ENCODE measurements at places on chromosomes 3 and 15.

GRCh38 chr3:186605561-186606545 lies 7.0 kb upstream of the AHSG start:
- no peak for DNase-seq

DNA sequence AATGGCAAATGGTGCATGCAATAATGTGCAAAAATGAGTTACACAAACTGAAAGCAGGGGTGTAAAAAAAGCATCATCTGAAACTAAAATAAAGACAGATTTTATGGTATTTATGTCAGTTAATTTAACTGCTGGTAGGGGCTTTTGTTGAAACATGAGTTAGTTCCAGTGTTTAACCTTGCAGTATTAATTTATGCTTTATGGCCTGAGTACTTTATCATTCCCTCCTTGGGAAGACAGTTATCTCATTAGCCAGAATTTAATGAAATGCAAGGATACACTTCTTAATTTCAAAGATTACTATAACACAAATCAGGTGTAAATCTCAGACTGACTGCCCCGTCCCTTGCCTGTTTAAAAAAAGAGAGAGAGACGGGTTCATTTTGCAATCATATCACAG lies 240.1 kb upstream of the MEIS2 start:
- no peak for DNase-seq

- DNase-seq = no peak
Measured at GRCh38 chr15:90408657-90409056, 20.6 kb downstream of the IQGAP1 start.

GRCh38 chr3:89182056-89182455 lies 74.6 kb downstream of the EPHA3 start:
- DNase-seq = no peak

DNA sequence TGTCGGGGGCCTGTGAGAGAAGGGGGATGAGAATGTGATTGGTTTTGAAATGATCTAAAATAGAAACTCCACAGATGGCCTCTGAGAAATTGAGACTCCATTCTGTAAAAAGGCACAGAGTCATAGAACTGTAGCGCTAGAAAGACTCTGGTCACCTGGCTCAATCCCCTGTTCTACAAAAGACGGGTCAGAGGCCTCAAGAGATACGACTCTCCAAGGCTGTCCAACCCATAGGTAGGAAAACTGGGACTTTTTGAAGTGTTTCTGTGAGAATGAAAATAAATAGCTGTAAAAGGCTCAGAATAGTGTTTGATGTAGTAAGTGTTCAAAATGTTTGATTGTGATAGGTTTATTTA lies 11.7 kb upstream of the TMC3 start:
- no peak for DNase-seq

DNA sequence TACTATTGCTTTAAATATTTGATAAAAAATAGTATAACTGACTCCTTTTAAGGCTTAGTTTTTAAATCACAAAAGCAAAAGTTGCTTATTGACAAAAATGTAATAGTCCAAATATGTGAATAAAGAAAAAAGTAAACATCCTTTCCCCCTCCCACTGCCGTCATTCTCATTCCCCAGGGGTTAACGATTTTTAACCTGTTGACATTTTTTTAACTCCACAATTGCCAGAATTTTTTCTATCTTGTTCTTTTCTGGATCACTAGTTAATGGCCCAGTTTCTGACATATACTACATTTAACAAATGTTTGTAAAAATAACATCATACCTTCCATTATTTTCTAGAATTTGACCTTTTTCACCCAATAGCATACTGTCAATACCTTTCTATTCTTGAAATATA lies 60.6 kb upstream of the TCF12 start:
- DNase-seq = no peak

GRCh38 chr3:51921081-51921578 lies 18.0 kb upstream of the IQCF1 start:
- no peak for DNase-seq

DNA sequence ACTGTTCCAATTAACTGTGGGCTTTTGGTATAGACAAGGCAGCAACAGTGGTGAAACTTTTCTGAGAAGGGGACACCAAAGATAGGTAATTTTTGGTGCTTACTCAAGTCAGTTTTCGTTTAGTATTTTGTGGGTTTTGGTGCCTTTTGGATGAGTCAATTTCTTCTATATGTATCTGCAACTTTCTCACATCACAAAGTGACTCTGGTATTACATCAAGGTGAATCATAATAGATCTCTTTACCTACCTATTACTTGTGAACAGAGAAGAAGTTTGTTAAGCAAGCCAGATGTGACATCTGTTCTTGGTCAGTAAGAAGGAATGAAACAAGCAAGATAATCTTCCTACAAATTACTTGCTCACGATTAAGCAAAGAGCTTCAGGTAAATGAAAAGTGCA lies 732.4 kb upstream of the DPPA4 start:
- no peak for DNase-seq

DNA sequence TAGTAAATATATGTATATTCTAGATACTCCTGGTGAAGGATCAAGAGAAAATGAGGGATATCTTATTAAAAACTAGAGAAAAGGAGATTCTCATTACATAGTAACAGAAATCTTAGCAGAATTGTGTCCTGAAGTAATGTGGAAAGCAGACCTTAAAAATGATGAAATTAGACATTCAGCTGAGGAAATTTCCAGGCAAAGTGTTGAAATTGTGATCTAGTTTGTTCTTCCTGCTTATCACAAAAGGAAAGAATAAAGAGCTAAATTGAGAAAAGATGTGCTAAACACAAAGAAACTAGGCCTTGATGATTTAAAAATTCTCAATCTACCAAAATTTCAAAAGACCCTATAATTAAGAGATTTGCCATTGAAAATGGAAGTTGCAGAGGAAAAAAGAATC lies 362.6 kb upstream of the PLSCR5 start:
- no peak for DNase-seq

GRCh38 chr3:194095464-194095863 lies 40.5 kb upstream of the HES1 start:
- DNase-seq = no peak

GRCh38 chr15:82805994-82806406 lies at the start of gene FSD2:
Gene FSD2, minus strand, starts transcription at chr15:82806069. Its CDS starts 18,679 bp downstream, at chr15:82787390.
- DNase-seq = no peak

GRCh38 chr15:44804298-44805046 lies 68.1 kb downstream of the TRIM69 start:
- DNase-seq = no peak

DNA sequence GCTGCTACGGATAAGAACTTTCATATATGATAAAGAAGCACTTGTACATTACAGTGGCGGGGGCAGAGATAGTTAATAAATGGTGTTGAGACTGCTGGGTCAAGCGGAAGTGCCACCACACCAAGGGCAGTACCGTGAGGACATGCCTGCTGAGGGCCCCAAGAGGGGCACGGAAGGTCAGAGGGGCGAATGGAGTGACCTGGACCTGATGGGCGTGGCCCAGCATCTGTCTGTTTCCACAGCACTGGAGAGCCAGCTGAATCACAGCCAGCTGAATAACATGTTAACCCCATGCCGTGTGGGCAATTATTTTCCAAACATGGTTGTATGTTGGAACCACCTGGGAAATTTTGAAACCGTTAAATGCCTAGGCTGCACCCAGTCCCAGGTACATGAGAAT lies 37.2 kb downstream of the ANKDD1A start:
- DNase-seq = no peak

DNA sequence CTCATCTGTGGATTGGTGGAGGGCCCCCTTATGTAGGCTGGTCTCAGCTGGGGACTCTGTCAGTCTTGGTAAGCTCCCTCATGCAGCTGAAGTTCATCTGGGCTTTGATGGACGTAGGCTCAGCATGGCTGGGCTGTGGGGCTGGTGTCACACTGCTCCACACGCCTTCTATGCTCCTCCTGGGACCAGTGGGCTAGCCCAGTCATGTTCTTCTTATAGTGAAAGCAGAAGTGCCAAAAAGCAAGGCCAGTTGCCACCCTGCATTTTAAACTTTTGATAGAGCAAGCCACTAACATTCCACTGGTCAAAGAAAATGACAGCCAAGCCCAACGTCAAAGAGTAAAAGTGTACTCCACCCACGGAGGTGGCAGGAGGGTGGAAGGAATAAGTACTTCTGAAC lies 165.5 kb downstream of the MEX3B start:
- DNase-seq = no peak

DNA sequence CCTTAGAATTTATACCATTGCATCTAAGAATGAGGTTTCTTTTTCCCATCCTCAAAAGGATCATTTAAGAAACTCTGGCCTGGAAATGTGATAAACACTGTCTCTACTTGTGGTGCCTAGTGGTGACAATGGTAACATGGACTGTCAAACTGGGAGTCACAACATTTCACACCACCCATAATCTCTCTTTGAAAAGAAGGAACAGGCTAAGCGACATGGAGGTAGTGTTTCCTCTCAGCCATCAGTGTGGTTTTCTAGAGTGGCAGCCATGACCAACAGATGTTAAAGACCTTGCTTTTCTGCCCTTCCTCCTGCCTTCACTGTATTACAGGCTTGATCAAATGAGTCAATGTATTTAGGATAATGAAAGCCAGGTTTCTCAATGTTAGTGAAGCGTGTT lies 283.1 kb upstream of the STAC start:
- DNase-seq = no peak

DNA sequence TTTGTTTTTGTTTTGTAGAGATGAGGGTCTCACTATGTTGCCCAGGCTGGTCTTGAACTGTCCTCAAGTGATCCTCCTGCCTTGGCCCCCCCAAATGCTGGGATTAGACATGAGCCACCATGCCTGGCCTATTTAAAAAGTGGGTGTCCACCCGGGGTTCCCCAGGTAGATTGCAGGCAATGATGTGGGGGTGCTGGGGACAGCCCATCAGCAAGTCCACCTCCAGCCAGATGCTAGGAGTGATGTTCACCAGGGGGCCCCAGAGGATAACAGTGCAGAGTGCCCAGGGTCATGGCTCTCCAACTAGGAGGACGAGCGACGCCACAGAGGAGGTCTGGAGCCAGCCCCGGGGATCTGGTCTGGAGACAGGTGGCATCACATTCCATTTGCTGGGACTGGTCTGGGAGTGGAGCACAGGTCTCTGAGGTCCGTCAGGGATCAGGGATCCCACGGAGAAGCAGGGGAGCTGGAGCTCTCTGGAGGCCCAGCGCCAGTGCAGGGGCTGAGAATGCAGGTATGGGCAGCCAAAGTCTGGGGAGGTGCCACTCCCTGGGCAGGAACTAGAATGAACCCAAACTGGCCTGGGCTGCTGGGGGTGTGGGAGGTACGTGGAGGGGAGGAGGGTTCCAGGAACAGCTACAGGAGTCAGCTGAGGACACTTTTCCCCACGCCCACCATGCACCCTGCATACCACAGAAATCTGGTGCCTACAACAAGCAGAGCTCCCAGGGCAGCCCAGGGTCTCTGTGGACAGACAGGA lies 51.2 kb upstream of the PCSK6 start:
- no peak for DNase-seq

GRCh38 chr3:189849262-189849661 lies 218.1 kb downstream of the TP63 start:
- no peak for DNase-seq

GRCh38 chr3:147939425-147939824 lies 530.3 kb downstream of the ZIC1 start:
- DNase-seq = no peak

GRCh38 chr3:66372681-66373350 lies 128.0 kb downstream of the LRIG1 start:
- DNase-seq = peak; percentile 24

- no peak for DNase-seq
Measured at GRCh38 chr3:107899990-107900651, 190.7 kb downstream of the CD47 start.

GRCh38 chr3:149717391-149718056 lies 34.8 kb downstream of the COMMD2 start:
- peak; percentile 41 for DNase-seq

DNA sequence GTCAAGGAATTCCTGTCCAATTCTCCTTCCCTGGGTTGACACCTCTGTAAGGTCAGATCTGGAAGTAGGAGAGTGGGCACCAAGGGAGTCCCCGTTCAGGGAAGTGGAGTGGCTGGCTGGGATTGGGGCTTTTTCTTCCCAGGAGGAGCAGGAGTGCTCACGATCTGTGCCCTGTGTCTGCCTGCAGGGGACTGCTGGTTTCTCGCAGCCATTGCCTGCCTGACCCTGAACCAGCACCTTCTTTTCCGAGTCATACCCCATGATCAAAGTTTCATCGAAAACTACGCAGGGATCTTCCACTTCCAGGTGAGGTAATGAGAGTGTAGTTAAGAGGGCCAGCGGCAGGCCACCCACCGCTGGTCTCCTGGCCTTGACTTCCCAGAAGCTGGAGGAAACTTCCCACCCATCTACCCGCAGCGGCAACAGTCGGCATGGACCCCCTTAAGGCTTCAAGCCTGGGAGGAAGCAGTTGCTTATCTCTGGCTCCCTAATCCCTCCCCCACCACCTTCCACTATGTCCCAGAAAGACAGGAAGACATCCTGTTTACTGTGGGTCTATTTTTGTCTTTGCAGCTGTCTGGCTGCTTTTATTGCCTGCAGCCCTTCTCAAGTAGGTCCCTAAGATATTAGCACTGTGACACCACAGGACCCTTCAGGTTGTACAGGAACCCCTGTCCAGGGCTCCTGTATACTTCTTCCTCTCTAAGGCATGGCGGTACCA lies 26.8 kb downstream of the CAPN3 start:
- DNase-seq = no peak

GRCh38 chr3:48016301-48016973 lies at the start of gene MAP4:
Gene MAP4, minus strand, starts transcription at chr3:48016416. Its CDS starts 17,556 bp downstream, at chr3:47998860.
- no peak for DNase-seq

- peak; percentile 77 for DNase-seq
Measured at GRCh38 chr15:90902040-90902839, 862 bp upstream of the MAN2A2 start.

GRCh38 chr15:70589221-70589620 lies 174.1 kb downstream of the UACA start:
- DNase-seq = no peak

DNA sequence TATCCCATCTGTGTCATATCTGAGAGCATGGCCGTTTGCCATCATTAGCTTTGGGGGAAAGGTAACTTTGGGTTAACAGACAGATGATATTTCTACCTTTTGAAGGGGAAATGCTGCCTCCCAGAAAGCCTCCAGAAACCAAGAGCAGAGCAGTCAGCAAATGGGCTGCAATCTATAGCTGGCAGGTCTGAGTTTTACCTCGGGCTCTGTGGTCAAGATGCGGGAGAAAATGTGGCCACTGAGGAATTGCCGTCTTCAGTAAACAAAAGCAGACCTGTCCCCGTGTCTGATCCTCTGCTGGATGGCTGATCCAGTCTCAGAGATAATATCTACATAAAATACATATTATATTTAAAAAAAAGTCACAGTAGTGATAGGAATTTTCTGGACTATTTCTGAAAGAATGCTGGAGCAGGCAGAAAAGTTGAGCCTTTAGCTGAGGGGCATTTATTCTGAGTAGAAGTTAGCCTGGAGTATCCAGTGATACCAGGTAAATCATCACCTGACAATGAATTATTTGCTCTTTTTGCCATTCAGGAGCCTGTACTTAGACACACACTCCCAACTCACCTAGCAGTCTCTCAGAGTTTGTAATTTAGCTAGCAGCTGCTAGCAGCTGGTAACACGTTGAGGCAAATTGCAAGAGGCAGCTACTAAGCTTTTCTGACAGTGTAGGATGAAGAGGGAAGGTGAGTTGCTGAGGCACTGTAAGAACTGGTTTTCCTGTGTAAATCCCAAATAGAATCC lies 285.3 kb upstream of the RARB start:
- no peak for DNase-seq

GRCh38 chr3:17431004-17431403 lies 311.4 kb downstream of the TBC1D5 start:
- DNase-seq = no peak

- DNase-seq = no peak
Measured at GRCh38 chr15:75945953-75946352, 42.3 kb downstream of the FBXO22 start.

Data from activated CD4-positive, alpha-beta T cell treated with anti-CD3 and anti-CD28 coated beads, Interleukin-2, amount 10 ng/mL, durations not matched to agents 7 days and 5 days (primary cell).